ENCODE measurements at places on chromosomes 5 and 9.

- DNase-seq = no peak
- no peak overlapping the region for H3K27ac ChIP-seq
- no peaks in the 10 kb centered on the region for H3K27me3 ChIP-seq
- no peaks in the 10 kb centered on the region for H3K4me1 ChIP-seq
Measured at GRCh38 chr5:27511061-27511460, 472.7 kb upstream of the CDH9 start.

- no peak for DNase-seq
- no peaks in the 10 kb centered on the region for H3K27me3 ChIP-seq
- peaks cover 4% of the 10 kb centered on the region for H3K36me3 ChIP-seq
- H3K4me3 ChIP-seq = no peak overlapping the region
- no peak overlapping the region for H3K27ac ChIP-seq
Measured at GRCh38 chr5:2753452-2754420, 2.3 kb upstream of the IRX2 start.

GRCh38 chr5:124103671-124104070 lies 591.7 kb downstream of the CSNK1G3 start:
- H3K36me3 ChIP-seq = no peaks in the 10 kb centered on the region
- H3K4me3 ChIP-seq = no peak overlapping the region
- peak; percentile 37 for DNase-seq
- no peaks in the 10 kb centered on the region for H3K27me3 ChIP-seq

DNA sequence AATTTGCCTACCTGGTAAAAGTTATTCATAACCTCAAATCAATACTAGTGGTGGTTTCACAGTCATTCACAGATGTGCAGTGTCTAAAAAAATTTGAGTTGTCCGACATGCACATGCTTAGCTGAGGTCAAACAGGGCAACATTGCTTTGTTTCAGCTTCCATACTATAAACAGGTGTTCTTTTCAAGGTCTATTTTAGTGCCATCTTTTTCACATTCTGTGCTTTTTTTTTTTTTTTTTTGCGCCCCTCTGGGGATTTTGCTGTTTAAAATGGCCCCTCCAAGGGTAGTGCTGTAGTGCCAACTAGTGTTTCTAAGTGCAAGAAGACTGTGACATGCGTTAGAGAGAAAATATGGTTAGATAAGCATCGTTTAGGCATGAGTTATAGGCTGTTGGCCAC lies 14.5 kb downstream of the PHAX start:
- no peaks in the 10 kb centered on the region for H3K27me3 ChIP-seq
- peaks cover 4% of the 10 kb centered on the region for H3K4me1 ChIP-seq
- no peak overlapping the region for H3K4me3 ChIP-seq
- H3K36me3 ChIP-seq = peaks cover 35% of the 10 kb centered on the region

DNA sequence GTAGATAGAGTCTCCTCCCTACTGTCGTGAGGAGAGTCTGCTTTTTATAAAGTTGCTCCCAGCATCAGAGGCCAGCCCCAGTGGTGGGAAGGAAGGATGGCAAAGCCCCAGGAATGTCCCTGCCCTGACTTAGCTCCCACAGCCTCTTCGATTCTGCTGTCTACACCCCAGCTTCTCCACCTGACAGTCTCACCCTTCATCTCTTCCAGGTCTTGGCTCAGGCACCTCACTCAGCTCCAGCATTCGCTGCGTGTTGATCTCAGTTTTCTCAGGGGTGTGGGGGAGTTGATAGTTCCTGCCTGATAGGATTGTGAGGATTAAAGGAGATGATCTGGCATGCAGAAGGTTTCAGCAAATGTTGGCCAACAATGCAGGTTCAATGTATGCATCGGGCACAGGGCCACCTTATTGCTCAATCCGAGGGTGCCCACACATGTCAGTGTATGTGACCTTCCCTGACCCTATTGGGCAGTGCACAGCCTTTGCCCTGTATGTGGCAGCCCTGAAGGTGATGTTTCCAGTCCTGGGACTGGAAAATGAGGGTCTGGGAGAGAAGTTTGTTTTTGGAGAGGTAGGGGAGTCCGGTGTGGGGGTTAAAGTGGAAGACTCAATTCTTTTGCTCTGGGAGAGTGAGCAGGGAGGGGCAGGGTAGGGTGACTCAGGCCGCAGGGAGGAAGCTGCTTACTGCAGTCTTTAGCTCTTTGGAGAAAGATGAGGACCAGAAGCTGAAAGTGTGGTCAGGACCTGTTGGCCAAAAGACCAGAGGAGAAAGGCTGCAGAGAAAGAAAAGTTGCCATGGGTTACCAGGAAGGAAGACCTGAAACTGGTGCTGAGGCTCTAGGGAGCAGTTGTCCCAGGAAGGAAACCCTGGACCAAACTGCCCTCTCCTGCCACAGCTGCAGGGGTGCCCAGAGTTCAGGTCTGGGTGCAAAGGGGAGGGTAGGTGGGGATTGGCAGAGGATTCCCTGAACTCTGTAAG lies 153.2 kb downstream of the MACROH2A1 start:
- peak; percentile 64 for DNase-seq
- H3K36me3 ChIP-seq = no peaks in the 10 kb centered on the region
- H3K4me3 ChIP-seq = peak overlapping the region; percentile 60
- no peaks in the 10 kb centered on the region for H3K27me3 ChIP-seq
- peak overlapping the region; percentile 58 for H3K27ac ChIP-seq

GRCh38 chr5:25649628-25650265 lies 1005.0 kb upstream of the CDH10 start:
- no peaks in the 10 kb centered on the region for H3K4me1 ChIP-seq
- H3K4me3 ChIP-seq = no peak overlapping the region
- no peak overlapping the region for H3K27ac ChIP-seq
- peak; percentile 61 for DNase-seq

DNA sequence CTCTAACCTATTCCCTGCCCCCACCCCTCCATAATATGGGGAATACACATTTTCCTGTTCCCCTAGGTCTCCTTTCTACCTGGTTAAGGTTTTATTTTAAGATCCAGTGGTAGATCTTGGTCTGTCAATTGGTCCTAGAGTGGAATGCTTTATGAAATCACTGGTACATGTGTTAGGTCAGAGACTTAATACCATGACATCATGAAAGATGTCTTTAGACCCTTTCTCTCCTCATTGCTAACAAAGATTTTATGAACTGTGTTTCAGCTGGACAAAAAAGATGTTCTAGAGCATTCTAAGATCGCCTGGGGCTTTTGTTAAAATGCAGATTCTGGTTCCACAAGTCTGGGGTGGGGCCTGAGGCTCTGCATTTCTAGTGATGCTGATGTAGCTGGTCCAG lies 9.1 kb downstream of the GSN start:
- H3K4me1 ChIP-seq = peaks cover 39% of the 10 kb centered on the region
- H3K27ac ChIP-seq = peak overlapping the region; percentile 86
- peaks cover 23% of the 10 kb centered on the region for H3K36me3 ChIP-seq
- DNase-seq = peak; percentile 6

- H3K4me3 ChIP-seq = no peak overlapping the region
- H3K27me3 ChIP-seq = peaks cover 28% of the 10 kb centered on the region
- no peaks in the 10 kb centered on the region for H3K4me1 ChIP-seq
- DNase-seq = no peak
- H3K36me3 ChIP-seq = no peaks in the 10 kb centered on the region
Measured at GRCh38 chr9:98472216-98472615, 216.8 kb upstream of the TBC1D2 start.

DNA sequence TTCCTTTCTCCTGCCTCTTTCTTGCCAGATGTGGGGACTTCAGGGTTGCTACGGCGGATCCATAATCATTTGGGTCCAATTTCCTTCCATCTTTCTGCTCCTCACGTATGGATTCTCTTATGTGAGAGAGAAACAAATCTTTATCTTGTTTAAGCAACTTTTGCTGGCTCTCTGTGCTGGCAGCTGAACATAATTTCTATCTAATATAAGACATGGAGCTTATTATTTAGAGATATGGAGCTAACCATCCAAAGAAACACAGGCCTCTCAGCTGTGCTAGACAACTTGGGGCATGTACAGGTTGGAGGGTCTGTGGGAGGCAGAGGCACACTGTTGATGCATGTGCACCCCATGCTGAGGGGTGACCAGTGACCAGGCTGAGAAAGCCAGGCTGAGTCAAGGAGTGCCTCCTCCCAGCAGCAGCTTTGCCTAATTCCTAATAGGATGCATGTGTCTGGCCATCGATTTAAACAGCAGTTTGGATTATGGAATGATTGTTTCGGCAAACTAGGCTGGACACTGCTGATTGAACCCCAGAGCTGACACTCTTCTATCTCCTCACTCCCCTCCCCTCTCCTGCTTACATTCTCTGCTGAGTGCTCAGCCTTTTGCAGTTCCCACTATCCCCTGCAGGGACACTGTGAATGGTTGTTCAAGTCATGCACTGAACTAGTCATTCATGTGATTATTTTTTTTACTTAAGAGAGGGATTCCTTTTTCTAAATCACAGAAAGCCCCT lies 195.8 kb downstream of the ERCC6L2 start:
- H3K4me1 ChIP-seq = no peaks in the 10 kb centered on the region
- peak; percentile 59 for DNase-seq
- no peak overlapping the region for H3K27ac ChIP-seq
- no peaks in the 10 kb centered on the region for H3K36me3 ChIP-seq

DNA sequence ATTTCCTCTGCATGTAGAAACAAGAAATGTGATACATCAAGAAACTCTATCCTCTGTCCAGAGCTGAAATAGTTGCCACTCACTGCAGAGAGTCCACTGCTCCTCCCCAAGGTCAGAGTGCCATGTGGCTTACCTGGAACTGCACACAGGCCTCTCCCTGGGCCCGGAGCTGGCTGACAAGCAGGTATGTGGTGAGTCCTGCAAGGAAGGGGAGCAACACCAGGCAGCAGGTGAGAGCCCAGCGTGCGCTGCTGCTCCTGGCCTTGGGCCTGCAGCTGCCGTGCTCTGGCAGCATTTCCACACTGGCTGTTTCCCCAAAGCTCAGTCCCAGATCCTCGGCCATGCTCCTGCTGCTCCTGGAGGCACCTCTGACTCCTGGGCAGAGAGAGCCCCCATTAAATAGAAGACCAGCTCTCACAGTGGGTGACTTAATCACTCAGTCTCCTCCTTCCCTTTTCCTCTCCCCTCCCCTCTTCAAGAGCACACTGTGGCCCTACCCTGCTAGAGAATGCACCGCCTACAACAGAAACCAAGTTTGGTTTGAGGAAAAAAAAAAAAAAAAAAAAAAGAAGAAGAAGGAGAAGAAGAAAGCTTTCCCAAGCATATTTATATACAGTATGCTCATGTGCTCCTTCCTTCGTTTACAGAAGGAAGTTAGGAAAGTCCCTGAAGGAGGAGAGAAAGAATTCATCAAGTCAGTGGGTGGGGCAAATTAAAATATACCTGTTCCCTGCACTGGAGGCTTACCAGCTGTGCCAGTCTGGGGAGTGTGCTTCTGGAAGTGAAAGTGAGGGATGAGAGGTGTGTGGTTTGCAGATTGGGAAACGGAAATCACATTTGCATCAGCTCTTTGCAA lies at the start of gene TNFSF15:
TSS of gene TNFSF15 (minus strand) at position 370 of the 856 bp plus-strand sequence. CDS start at position 343, 27 bp downstream.
- peak; percentile 86 for DNase-seq
- H3K4me1 ChIP-seq = peaks cover 11% of the 10 kb centered on the region
- no peaks in the 10 kb centered on the region for H3K36me3 ChIP-seq
- H3K27ac ChIP-seq = no peak within 1 kb of the TSS

DNA sequence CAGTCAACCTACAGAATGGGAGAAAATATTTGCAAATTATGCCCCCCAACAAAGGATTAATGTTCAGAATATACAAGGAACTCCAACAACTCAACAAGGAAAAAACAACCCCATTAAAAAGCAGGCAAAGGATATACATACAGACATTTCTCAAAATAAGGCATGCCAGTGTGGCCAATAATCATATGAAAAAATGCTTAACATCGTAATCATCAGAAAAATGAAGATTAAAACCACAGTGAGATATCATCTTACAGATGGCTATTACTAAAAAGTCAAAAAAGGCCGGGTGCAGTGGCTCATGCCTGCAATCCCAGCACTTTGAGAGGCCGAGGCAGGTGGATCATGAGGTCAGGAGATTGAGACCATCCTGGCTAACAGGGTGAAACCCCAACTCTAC lies 103.2 kb downstream of the KLHL3 start:
- DNase-seq = no peak
- H3K27ac ChIP-seq = no peak overlapping the region
- no peak overlapping the region for H3K4me3 ChIP-seq
- H3K4me1 ChIP-seq = peaks cover 9% of the 10 kb centered on the region

Measured in mesenchymal stem cell (in vitro differentiated cells and primary cell).